ENCODE measurements at places on chromosomes 6 and 20.

DNA sequence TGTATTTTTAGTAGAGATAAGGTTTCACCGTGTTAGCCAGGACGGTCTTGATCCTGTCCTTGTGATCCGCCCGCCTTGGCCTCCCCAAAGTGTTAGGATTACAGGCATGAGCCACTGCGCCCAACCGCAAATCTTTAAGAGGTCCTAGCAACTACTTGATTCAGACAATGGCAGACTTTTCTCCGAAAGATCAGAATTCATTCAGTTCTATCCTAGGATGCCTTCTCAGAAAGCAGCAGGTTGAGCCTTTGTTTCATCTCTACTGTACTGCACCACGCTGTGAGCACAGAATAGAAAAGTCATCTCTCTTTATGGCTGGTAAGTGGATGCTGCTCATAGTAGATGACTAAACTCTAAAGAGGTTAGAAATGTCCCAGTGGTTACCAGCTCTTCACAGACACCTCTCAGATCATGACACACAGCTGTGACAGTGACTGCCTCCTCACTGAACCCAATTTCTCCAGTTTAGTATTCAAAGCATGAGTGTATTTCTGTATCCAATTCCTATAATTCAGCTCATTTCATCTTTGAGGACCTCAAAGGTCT is 6.0 kb upstream of the HSF2 start:
- no peak for DNase-seq

GRCh38 chr6:44349904-44350649 is 7.6 kb downstream of the SPATS1 start:
- DNase-seq, result no peak

GRCh38 chr6:125747589-125748405 is 1.6 kb upstream of the HEY2 start:
- peak; percentile 86 for DNase-seq

GRCh38 chr20:50012282-50013263 is 29.8 kb downstream of the SNAI1 start:
- no peak for DNase-seq

- DNase-seq, result no peak
These were observed 18.4 kb downstream of the POPDC3 start for GRCh38 chr6:105161421-105161820.

GRCh38 chr20:47352332-47353238 is 3.9 kb downstream of the ZMYND8 start:
- peak; percentile 57 for DNase-seq

DNA sequence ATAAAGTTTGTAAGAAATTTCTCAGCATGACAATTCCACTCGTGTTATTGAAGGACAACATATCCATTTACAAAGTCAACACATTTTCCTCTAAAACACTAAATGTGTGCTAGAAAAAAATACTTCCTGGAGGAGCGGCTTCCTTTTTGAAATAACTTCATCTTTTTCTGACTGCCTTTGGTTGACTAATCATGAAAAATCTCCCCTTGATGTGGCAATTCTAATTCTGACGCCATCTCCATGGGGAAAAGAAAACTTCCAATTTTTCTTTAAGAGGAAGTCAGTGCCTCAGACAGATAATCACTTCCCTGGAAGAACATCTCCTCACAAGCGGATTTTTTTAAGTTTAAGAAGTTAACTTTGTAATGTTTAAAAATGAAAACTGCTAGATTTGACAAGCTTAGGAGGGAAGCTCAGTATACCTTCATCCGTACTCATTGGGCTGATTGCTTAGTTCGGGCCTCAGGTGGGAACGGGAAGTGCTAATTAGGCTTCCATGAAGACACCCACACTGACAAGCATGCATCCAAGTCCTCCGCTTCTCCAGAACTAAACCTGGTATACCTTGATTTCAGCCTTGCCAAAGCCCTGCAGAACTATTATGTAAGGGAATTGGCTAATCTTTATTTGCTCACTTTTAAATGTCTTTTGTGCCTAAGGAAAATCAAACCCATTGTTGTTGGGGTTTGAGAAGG is 35.1 kb upstream of the DUSP22 start:
- no peak for DNase-seq

GRCh38 chr6:110359556-110359955 is 1.4 kb upstream of the METTL24 start:
- no peak for DNase-seq

DNA sequence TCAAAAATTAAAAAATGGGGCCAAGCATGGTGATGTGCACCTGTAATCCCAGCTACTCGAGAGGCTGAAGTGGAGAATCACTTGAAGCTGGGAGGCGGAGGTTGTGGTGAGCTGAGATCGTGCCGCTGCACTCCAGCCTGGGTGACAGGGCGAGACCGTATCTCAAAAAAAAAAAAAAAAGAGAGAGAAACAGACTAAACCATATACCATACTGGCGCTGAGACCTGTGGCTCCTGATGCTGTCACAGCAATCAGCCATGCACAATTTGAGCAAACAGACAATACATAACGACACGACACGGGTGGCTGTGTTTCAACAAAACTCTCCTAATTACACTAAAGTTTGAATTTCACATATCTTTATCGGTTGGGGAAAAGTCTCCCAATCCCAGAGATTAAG is 14.9 kb upstream of the CBFA2T2 start:
- DNase-seq, result no peak

- no peak for DNase-seq
These were observed 54.5 kb upstream of the DYNLRB1 start for GRCh38 chr20:34461779-34462087.

GRCh38 chr6:150276937-150277742 is 91.7 kb upstream of the IYD start:
- no peak for DNase-seq

GRCh38 chr6:14037402-14038277 is 79.9 kb upstream of the CD83 start:
- DNase-seq, result no peak

DNA sequence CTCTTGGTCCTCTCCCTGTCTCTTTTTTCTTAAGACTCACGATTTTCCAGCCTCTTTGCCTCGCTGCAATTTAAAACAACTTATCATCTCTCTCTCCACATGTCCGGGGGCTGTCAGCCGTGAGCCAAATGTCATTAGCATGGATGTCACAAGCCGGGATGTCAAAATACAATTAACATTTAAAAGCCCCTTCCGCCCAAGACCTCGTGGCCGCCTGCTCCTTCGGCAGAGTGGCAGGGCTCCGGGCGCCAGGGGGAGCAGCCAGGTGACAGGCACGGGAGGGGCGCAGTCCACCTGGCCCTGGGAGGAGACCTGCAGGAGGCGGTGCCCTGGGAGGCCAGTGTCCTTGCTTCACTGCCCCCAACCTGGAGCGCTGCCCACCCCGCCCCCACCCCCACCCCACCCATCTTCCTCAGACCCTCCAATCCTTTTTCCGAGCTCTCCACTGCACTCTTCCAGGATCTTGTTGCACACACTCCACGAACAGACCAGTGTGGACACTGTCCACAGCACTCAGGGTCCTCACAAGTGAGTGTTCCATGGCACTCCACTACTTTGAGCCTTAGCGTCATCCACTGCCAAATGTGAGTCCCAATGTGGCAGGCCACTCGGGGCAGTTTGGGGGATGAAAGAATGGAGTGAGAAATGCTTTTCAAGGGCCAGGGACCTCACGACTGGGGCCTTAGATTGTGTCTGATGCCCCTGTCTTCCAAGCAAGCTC is 5.6 kb upstream of the GRM4 start:
- no peak for DNase-seq

DNA sequence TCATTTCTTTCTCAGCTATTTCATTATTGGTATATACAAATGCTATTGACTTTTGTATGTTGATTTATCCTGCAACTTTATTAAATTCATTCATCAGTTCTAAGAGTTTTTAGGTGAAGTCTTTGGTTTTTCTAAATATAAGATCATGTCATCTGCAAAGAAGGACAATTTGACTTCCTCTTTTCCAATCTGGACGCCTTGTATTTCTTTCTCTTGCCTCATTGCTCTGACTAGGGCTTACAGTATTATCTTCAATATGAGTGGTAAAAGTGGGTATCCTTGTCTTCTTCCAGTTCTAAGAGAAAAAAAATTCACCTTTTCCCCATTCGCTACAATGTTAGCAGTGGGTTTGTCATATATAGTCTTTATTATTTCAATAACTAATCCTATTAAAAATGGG is 38.0 kb downstream of the KIF16B start:
- no peak for DNase-seq

DNA sequence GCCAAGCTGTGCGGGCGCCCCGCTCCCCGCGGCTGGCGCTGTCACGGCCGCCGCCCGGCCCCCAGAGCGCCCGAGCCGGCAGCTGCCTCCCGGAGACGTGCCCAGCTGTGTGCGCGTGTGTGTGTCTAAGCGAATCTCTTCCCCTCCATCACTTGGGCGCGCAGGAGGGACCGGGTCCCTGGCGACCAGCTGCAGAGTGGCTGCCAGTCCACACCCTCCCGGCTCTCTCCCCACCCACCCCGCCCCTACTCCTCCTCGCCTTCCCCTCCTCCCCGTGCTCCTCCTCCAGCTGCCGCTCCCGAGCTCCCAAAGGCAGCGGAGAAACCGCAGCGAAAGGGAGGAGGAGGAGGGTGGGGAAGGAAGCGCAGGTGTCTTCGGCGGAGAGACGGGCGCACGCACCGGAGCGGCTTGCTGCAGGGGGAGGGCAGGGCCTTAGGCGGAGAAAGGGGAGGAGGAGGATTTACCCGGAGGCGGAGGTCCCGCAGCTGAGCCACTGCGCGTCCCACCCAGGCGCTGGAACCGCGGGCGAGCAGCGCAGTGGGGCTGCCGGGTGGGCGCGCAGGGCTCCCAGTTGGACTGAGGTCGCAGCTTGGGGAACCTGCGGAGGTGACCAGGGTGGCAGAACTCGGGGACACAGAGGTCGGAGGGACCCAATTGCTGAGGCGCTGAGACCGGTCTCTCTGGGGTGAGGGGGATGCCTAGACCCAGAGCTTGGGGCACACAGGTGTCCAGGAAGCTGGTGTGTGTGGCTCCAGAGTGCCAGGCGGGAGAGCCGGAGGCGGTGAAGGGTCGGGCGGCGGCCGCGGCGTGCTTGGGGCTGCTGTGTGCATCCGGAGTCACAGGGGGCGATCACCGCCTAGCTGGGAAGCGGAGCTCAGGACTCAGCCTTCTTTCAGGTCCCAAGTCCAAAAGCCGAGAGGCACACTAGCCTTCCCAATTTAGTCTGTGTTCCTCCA is at the start of gene HS3ST5:
TSS of gene HS3ST5 (minus strand) at position 198 of the 956 bp plus-strand sequence. CDS start 280,178 bp downstream, outside the sequence.
- peak; percentile 85 for DNase-seq

- DNase-seq, result no peak
These were observed 19.1 kb upstream of the RIN2 start for GRCh38 chr20:19738951-19739350.

- DNase-seq, result no peak
These were observed 191.3 kb upstream of the MYLIP start for GRCh38 chr6:15937602-15938001.

DNA sequence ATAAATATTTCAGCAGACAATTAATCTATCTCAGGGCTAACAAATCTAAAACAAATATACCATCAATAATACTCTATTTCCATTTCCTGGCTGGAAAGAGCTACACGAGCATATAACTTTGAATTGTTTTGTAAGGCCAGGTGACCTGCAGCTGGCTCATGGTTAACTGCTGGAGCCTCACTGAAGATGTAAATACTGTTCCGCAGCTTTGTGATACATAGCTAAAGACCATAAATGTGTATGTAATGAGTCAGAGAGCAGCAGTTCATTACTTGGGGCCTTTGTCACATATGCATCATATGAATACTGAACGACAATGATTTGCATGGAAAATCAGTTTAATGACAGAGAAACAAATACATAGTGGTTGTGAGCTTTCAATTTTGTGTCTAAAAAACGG is 109.4 kb upstream of the CCN2 start:
- peak; percentile 54 for DNase-seq

GRCh38 chr6:24497254-24497970 is 2.6 kb downstream of the ALDH5A1 start:
- no peak for DNase-seq

DNA sequence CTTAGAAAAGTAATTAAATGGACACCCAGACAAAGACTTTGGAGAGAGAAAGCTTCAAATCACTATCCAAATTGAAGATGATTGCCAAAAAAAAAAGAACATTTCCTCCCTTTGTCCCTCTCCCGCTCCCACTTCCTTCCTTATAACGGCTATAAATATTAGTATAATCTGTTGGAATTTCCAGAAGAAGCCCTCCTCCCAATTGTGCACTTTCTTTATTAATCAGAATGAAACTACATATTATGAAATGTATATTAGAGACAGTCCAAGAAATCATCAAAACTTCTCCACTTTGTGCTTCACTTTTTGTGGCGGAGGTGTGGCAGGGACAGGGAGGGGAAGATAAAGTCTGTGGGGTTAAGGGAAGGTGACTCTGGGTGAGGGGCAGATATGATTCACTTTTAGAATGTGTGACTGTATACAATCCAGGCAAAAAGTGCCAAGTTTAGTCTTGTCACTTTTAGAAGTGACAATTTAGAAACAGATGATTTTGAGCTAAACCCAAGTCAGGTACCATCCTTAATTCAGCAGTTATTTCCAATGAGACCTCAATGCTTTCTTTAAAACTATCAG is 195.0 kb upstream of the MARCKS start:
- DNase-seq, result no peak
